Stimulated activated CD4-positive, alpha-beta T cell treated with anti-CD3 and anti-CD28 coated beads, Interleukin-4, amount 100 ng/mL, for 24 hours (primary cell): ENCODE measurements at places on chromosomes 1 and 21.
A peak's percentile ranks its signal among the peaks of the same experiment; 100 is the strongest.

DNA sequence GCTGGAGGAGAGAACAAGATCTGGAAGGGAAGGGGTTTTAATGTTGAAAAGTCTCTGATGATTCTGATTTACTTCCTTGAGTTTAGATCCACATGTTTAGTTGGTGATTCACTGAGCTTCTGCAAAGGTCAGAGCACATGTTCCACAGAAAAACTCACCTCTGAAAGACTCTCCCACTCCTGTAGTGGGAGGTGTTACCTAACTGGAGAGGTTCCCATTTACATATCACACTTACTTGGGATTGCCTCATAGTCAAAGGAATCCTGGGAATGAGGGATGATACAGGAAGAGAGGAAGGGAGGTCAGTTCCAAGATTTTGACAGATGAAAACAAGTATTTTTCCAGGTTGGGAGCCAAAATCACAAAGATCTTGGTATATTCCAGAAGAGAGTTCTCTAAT, 2.7 kb upstream of the NTNG1 start:
- no peak for DNase-seq

DNA sequence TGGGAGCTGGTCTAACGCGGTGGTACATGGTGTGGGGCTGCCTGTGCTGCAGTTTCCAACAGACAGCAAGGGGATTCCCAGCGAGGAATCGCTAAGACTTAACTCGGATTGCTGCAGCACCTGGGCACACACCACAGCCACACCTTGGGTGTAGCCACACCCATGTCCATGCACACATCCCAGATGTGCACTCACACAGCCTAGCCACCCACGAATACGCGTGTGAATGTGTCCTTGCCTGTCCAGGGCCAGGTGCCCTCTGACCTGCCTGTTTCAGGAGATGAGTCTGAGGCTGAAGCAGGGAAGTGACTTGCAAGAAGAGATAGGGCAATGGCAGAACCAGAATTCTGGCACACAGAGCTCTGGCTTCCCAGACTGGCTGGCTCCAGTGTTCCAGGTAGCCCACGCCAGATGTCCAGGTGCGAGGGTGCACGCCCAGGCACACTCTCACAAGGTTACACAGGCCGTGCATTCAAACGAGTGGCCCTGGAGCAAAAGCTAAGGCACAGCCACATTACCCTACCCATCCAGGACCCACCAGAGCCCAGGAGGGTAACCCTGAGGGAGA, 272.7 kb downstream of the TRABD2B start:
- no peak for DNase-seq

GRCh38 chr1:100038660-100039287, 69.0 kb downstream of the SLC35A3 start:
- DNase-seq, result peak; percentile 84

DNA sequence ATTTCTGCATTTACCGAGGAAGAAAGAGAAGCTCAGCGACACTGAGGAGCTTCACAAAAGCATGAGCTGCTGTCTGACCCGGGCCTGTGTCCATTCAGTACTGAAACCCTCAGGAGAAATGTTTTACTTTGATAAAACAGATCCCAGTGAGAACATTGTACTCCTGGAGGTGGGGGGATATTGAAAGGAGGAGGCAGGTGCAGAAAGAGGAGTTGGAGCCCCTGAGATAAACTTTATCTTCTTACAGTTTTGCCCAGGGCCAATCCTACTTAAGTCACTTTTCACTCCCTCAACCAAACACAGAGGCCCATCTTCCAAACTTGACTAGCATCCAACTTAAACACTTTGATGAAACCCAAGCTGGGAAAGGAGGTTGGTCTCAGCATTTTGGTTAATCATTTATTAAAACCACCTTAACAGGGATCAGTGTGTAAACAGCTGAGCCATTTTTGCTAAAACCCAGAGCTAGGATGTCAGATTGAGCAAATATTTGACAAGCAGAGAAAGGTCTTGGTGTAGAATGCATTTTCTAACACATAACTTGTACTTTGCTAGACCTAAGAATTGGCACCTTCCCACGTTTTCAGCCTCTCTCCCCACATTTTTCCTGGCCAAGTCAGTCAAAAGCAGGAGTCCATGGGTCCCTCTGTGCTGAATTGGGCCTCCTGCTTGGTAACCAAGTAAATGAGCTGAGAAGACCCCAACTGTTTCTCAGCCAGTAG, 32.5 kb upstream of the SARS1 start:
- DNase-seq, result no peak
